ENCODE measurements at places on chromosomes 1 and 21. TPM values are rescaled to one million over a fixed set of nuclear protein-coding genes. Genes with fewer than 3 reads are reported as not detected.
A peak's percentile ranks its signal among the peaks of the same experiment; 100 is the strongest.

DNA sequence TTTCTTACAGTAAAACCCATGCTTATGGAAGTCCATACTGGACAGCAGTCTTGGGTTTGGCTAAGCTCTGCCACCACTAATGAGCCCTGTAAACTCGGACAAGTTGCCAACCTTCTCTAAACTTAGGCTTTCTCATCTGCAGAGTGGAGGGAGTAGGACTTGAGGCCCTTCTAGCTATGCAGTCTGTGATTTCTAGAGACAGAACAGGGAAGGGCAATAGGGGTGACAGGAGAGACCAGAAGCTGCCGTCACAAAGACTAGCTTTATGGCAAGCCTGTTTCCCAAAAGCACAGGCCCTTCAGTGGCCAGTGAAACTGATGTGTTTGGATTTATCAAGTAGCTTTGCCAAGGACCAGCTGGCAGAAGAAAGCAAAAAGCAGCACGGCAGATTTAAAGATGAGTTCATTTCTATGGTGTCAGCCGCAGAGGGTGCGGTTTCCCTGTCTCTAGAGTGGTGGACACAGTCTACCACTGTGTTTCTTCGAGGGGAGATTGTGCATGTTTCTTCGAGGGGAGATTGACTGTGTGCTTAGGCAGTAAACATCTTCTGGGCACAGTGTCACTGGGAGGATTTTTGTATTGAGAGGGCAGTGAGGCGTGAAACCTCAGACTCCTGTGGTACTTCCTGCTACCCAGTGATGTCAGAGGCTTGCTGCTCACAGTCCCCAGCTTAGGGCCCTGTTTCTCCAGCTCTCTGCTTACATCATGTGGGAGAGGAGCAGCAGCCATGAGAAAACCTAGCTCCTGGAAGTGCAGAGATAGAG lies 119.0 kb downstream of the ROR1 start:
- H3K27me3 ChIP-seq, result peaks cover 12% of the 10 kb centered on the region
- peaks cover 4% of the 10 kb centered on the region for H3K4me1 ChIP-seq
- no peak for DNase-seq
- H3K27ac ChIP-seq, result no peak overlapping the region
- H3K4me3 ChIP-seq, result no peak overlapping the region
- H3K36me3 ChIP-seq, result no peaks in the 10 kb centered on the region

DNA sequence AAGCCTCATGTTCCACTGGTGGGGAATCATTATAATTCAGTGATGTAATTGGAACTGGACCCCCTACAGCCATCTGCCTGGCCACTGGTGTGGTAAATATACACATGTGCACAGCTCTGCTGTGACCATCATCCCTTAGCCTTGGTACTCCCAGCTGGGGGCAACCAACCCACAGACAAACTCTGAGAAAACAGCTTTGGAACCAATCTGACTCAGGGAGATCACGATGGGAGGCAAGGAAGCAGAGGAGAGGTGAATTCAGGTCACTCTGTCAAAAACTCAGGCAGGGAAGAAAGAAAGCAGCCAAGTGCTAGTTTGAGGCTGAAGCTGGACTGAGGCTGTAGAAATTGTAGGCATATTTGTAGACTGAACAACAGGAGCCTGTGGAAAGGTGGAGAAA lies 197.8 kb upstream of the GALNT2 start:
- no peak overlapping the region for H3K4me3 ChIP-seq
- DNase-seq, result no peak
- H3K27me3 ChIP-seq, result no peaks in the 10 kb centered on the region
- no peak overlapping the region for H3K27ac ChIP-seq

DNA sequence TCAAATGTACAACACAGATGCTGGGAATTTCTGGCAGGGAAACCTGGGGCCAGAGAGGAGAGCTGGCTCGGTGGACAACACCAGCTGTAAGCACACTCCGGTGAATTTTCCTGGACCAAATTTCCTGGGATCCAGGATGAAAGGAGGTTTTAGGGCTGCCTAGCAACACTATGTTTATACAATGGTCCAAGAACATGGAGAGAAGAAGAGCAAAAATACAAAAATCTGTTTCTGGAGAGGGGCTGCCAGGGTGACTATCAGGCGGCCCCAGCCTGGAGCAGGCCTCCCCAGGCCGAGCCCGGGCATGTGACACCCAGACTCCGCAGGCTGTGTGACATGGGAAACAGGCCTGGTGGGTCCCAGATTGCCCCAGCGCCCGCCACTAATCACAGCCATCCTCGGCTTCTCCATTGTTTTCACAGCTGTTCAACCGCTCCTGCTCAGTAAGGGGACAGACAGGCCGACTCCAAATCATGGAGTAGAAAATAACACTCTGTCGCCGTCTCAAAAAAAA lies 336.0 kb upstream of the NFIA start:
- H3K27ac ChIP-seq, result no peak overlapping the region
- H3K27me3 ChIP-seq, result no peaks in the 10 kb centered on the region
- H3K4me1 ChIP-seq, result no peaks in the 10 kb centered on the region
- no peaks in the 10 kb centered on the region for H3K36me3 ChIP-seq

- H3K4me3 ChIP-seq, result no peak overlapping the region
- DNase-seq, result no peak
- H3K27me3 ChIP-seq, result no peaks in the 10 kb centered on the region
- no peak overlapping the region for H3K27ac ChIP-seq
Observed at GRCh38 chr1:53092659-53093450, 30.8 kb downstream of the PODN start.

GRCh38 chr1:24095140-24095859 lies 16.6 kb downstream of the MYOM3 start:
- no peaks in the 10 kb centered on the region for H3K36me3 ChIP-seq
- H3K4me3 ChIP-seq, result no peak overlapping the region
- DNase-seq, result no peak
- H3K4me1 ChIP-seq, result no peaks in the 10 kb centered on the region
- no peak overlapping the region for H3K27ac ChIP-seq

DNA sequence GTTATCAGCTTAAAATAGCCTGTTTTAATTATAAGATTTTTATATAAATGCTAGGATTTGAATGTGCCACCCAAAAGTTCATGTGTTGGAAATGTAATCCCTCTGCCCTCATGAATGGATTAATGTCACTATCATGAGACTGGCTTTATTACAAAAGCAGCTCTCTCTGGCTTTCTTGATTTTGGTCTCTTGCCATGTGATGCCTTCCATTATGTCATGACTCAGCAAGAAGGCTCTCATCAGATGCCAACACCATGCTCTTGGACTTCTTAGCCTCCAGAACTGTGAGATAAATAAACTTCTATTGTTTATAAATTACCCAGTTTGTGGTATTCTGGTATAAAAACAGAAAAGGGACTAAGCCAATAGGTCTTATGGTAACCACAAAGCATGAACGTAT lies 6.9 kb upstream of the PRSS38 start:
- no peak overlapping the region for H3K4me3 ChIP-seq
- peaks cover 10% of the 10 kb centered on the region for H3K27me3 ChIP-seq
- peaks cover 1% of the 10 kb centered on the region for H3K4me1 ChIP-seq
- no peak overlapping the region for H3K27ac ChIP-seq

GRCh38 chr21:39132248-39132647 lies 51.0 kb downstream of the PSMG1 start:
- no peak overlapping the region for H3K27ac ChIP-seq
- H3K36me3 ChIP-seq, result no peaks in the 10 kb centered on the region
- H3K27me3 ChIP-seq, result peaks cover 23% of the 10 kb centered on the region
- H3K4me1 ChIP-seq, result no peaks in the 10 kb centered on the region
- no peak for DNase-seq

DNA sequence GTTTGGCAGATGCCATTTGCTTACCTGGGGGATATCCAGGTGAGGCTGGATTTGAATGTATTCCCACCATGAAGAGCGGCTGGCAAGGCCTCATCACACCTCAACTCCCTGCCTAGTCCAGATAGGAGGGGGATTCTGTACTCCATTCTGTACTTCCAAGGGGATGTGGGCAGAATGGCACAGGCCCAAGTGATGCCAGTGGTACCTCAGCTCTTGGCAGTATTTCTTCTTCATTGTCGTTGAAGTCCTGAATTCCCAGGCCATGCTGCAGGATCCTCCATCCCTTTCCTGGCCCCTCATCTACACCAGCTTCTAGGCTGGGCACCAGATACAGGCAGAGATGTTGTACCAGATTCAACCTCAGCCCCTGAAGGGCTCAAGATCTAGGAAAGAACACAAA lies 47.9 kb downstream of the KLHDC7A start:
- H3K27me3 ChIP-seq, result peaks cover 10% of the 10 kb centered on the region
- DNase-seq, result no peak
- no peak overlapping the region for H3K27ac ChIP-seq
- no peaks in the 10 kb centered on the region for H3K4me1 ChIP-seq
- H3K36me3 ChIP-seq, result no peaks in the 10 kb centered on the region

GRCh38 chr1:198116469-198116868 lies 40.3 kb upstream of the NEK7 start:
- no peaks in the 10 kb centered on the region for H3K4me1 ChIP-seq
- no peak overlapping the region for H3K4me3 ChIP-seq
- no peak for DNase-seq

GRCh38 chr1:100799548-100799947 lies 80.0 kb downstream of the VCAM1 start:
- H3K4me1 ChIP-seq, result no peaks in the 10 kb centered on the region
- H3K4me3 ChIP-seq, result no peak overlapping the region
- DNase-seq, result no peak
- peaks cover 2% of the 10 kb centered on the region for H3K36me3 ChIP-seq
- H3K27ac ChIP-seq, result no peak overlapping the region

- peaks cover 19% of the 10 kb centered on the region for H3K4me1 ChIP-seq
- peaks cover 6% of the 10 kb centered on the region for H3K36me3 ChIP-seq
- H3K27ac ChIP-seq, result peak overlapping the region; percentile 34
Observed at GRCh38 chr1:6234502-6235295, 1.1 kb downstream of the ICMT start.

DNA sequence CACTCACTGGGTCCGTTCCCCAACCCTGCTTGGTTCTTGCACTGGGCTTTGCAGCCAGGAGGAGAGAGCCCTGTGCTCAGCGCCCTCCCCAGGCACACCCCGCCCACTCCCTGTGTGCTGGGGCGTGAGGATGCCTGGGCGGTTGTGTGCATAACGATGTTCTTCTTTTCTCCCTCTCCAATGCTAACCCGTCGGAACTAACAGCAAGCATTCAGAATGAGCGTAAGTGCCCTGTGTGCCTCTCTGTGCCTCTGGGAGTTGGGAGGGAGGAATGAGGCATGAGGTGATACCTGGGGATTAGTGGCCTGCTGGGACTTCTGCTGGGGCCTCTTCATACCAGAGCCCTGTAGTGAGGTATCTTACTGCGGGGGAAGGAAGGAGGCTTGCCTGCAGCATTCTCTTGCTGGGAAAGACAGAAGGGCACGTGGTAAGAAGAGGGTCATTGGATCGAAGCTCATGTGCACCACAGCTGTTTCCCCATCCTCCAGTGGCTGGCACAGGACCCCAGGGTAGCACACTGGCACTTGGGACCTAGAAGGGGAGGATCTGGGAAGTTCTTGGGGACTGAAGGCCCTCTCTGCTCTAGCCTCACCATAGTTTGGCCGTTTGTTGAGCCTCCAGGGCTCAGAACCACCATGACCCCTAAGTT lies 79.8 kb downstream of the NFASC start:
- H3K27me3 ChIP-seq, result peaks cover 10% of the 10 kb centered on the region
- no peak for DNase-seq
- no peak overlapping the region for H3K4me3 ChIP-seq
- peaks cover 6% of the 10 kb centered on the region for H3K4me1 ChIP-seq

DNA sequence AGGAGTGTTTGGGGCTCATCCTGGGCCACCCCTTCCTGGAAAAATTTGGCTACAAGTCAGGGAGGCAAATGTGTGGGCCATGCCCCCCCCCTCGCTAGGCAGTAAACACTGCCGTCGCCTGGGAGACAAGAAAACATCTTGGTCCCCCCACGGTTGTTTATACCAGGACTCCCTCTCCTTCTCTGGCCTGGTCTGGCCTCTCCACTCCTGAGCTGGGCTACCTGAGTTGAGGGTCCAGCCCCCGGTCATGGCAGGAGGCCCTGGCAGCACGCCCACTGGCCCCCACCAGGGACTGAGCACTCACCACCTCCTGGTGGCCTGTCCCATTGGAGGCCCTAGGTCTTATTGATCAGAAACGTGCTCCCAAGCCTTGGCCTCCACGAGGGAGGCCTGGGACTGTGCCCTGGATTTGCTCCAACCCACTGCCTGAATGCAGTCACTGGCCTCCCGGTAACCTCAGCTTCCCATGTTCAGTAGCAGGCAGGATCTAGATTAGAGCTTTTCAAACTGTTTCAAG lies 15.8 kb downstream of the KCNQ4 start:
- no peak for DNase-seq
- H3K4me3 ChIP-seq, result no peak overlapping the region
- H3K27ac ChIP-seq, result no peak overlapping the region
- no peaks in the 10 kb centered on the region for H3K27me3 ChIP-seq
- no peaks in the 10 kb centered on the region for H3K36me3 ChIP-seq
- peaks cover 37% of the 10 kb centered on the region for H3K4me1 ChIP-seq

DNA sequence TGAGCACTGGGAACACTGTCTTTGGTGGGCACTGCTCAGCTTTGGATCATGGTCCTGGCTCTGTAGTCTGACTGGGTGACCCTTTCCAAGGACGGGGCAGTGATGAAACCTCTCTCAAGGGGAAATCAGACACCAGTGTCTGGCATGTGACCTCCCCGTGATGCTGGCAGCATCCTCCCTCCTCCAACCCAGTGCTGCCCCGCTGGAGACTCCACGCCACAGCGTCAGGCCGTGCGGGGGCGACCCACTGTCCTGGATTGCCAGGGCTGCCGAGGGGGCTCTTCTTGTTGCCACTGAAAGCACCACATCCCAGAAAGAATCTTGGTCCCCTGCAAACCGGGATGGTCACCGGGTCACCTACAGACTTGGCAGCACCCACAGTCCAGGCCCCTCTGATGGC lies 146.4 kb upstream of the ARHGEF16 start:
- H3K4me1 ChIP-seq, result no peaks in the 10 kb centered on the region
- H3K4me3 ChIP-seq, result no peak overlapping the region
- no peak for DNase-seq

The FALEC gene
- 0.60 TPM for total RNA-seq

The C1orf185 gene
- total RNA-seq, result not detected

The HIVEP3 gene
- 10.7 TPM for total RNA-seq

The CLCA1 gene
- not detected for total RNA-seq
